CD8-positive, alpha-beta memory T cell (primary cell): ENCODE measurements at places on chromosomes 5 and 9. TPM values are rescaled to one million over a fixed set of nuclear protein-coding genes. Genes with fewer than 3 reads are reported as not detected.

DNA sequence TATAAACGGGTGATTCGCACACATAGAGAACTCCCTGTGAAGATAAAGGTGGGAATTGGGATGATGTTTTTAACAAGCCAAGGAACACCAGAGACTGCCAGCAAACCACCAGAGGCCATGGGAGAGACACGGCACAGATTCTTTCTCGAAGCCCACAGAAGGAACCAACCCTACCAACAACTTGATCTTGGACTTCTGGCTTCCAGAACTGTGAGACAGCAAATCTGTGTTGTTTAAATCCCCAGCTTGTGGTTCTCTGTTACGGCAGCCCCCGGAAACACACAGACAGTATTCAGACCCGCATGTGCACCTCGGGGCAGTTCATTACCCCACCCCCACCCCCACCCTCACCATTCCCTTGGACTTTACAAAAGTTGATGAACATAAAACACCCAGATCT is 12.8 kb downstream of the AMBP start:
- DNase-seq, result no peak
- H3K36me3 ChIP-seq, result no peaks in the 10 kb centered on the region
- H3K27me3 ChIP-seq, result no peaks in the 10 kb centered on the region
- no peak overlapping the region for H3K27ac ChIP-seq

Gene UBLCP1
- total RNA-seq, result 41.8 TPM

DNA sequence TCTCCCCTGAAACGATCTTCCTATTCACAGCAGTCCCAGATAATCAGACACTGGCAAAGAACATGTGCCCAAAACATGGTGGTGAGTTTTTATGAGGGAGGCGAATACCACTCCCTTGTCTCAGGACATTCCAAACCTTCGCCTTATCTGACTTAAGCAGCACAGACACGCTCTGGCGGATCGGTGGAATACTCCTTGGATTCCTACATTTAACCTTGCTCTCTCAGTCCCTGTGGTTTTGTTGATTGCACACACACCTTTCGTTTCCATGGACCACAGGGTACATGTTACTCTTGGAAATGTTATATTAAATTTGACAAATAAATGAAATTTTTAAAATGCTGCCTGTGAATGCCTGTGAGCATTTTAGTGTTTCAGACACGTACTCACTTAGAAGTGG is 87.8 kb upstream of the CPEB4 start:
- no peak overlapping the region for H3K4me3 ChIP-seq
- no peak overlapping the region for H3K27ac ChIP-seq
- H3K4me1 ChIP-seq, result no peaks in the 10 kb centered on the region
- H3K36me3 ChIP-seq, result no peaks in the 10 kb centered on the region

GRCh38 chr5:84696651-84697050 is 312.0 kb upstream of the EDIL3 start:
- H3K27ac ChIP-seq, result no peak overlapping the region
- no peaks in the 10 kb centered on the region for H3K4me1 ChIP-seq
- H3K36me3 ChIP-seq, result no peaks in the 10 kb centered on the region
- H3K27me3 ChIP-seq, result no peaks in the 10 kb centered on the region
- H3K4me3 ChIP-seq, result no peak overlapping the region
